Inflammatory macrophage (primary cell): ENCODE measurements at places on chromosomes 11 and 22.
A peak's percentile ranks its signal among the peaks of the same experiment; 100 is the strongest.

GRCh38 chr22:47613606-47614350 is 851.3 kb downstream of the TBC1D22A start:
- DNase-seq, result no peak

GRCh38 chr22:47400701-47401591 is 638.5 kb downstream of the TBC1D22A start:
- no peak for DNase-seq

- DNase-seq, result no peak
Measured at GRCh38 chr11:6565988-6566703, 37.3 kb downstream of the RRP8 start.

GRCh38 chr11:124732230-124732629 is 7.5 kb upstream of the NRGN start:
- peak; percentile 68 for DNase-seq

- no peak for DNase-seq
Measured at GRCh38 chr11:106828976-106829375, 189.3 kb downstream of the GUCY1A2 start.

DNA sequence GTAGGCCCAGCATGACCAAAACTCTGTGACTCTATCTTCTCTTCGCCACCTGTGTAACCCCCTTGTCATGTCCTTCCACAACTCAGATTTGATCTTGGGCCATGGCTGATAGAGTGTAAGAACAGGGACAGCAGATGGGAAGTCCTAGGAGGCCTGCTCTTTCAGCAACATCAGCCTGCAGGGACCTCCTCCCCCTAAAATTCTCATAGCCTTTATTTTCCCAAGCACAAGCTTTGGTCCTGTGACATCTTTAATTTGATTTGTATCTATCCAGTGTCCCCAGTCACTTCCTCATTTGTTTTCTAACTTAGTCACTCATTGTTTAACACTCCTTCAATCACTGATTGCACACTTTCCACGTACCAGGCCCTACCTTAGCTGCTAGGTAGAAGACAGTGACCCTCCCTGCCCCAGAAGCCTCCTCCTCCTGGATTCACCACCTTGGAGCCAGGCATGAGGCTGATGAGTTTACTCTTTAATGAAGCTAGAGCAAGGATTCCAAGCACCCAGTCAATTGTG is 5.3 kb downstream of the UBQLN3 start:
- no peak for DNase-seq

GRCh38 chr22:44680481-44680894 is 21.5 kb upstream of the PRR5 start:
- DNase-seq, result no peak
